ENCODE measurements at places on chromosomes 3 and 15.

DNA sequence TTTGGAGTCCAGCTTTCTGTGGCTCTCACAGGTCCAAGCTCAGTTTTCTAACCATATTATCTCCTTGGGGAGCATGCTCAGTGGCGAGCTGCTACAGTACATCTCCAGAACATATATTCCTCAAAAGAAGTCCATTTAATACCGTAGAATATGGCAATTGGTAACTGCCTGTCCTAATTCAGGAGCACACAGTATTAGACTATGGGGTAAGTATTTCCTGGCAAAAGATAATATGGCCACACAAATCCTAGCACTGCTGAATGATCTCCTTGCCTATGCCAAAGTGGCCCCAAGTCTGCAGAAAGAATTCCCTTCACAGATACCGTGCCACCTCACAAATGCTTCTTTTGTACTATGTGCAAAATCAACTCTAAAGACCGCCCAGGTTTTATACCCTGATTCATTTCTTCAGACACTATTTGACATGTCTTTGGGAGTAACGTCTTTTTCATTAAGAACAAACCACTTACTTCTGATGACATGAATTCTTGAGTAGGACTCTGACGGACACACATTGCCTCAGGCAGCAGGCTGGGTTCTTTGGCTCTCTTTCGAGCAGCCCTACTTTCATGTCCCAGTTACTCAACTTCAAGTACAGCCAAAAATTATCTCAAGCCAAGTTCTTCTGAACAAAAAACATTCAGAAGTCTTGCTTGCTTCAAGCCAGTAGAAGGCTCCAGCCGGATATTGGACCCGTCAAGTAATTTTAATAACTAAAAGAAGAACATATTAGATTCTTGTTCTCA, 368.3 kb upstream of the DCBLD2 start:
- no peak for DNase-seq

DNA sequence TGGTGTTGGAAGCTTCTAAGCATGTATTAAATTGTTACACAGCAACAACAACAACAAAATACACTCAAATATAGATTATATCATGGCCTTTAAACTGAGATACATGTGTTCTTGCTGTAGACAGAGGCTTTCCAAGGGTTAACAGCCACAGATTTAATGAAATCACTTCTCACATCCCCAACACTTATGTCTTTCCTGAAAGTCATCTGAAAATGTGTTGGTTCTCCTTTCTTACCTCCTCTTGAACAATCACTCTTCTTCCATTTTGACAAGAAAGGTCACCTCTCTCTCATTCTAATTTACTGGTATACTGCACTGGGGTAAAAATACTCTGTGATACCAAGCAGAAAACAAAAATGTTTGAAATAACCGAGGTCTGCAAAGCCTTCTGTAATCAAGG, 507.3 kb upstream of the KCNMB2 start:
- no peak for DNase-seq

DNA sequence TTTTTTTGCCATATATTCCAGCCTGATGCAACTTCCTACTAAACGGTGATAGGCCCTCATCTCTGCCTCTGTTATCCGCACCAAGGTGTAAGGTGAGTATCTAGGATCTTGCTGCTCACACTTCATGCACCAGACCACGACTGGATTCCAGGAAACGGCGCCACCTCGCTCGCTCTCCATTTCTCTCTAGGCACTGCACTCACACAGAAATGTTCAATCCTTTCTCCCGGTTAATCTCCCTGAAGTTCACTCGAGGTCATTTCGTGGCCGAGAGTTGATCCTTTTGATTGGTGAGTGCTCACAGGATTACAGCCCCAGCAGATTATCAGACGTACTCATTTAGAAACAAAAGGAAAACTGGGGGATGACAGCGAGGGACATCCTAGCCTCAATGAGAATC, 28.1 kb downstream of the MCF2L2 start:
- no peak for DNase-seq

DNA sequence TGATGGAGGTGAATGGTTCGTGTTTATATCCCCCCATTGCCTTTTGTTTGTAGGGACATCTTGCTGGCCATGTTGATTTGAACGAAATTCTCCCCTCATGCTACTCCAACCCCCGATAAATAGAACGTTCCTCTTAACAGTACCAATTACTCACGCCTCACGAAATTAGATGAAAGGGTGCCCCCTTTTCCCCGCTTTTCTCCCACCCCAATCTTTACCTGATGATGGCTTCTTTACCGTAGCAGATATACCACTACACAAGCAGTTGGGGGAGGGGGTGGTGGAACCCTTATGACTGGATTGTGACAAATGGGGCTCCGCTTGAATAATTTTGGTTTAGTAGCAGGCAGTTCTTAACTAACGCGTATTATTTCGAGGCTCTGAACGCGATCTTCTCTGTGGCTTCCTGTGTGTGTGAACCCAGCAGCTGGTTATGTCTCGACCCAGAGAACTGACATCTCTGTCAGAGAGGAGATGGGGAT, 1.1 kb downstream of the PIAS1 start:
- no peak for DNase-seq

DNA sequence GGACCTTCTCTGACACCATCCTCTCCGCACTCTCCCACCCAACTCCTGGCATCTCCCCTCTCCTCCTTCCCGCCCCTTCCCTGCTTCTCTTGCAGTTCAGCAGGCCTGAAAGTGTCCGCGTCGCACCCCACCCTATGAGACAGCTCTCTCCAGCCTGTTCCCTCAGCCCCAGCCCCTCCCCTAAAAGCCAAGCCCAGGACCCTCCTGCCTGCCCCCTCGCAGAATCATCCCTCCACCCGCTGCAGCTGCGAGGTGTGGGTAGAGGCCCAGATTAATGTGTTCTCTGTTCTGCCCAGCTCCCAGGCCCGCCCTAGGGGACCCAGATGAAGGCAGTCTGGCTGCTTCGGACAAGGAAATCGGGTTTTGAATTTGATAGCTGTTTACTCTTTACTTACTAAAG, 410 bp downstream of the PRR23E start:
- DNase-seq: no peak

- no peak for DNase-seq
These were observed 8.8 kb downstream of the RASGRP1 start for GRCh38 chr15:38555686-38556334.

DNA sequence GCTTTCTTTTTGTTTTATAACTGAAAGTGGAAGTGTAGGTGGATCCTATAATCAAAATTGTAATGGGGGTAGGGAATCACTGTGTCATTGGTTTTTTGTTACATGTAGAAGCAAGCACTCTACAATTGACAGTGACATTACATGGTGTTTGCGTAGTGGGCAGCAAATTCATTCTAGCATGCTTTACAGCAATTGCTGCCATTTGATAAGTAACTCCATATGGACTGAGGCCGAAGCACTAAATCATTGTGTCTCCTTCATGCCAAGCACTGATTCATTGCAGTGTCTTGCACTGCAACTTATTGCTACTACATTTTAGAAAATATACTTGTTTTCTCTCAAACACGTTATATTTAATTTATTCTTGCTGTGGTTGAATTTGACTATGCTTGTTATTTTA, 933.9 kb downstream of the NSUN3 start:
- DNase-seq: no peak
